T-helper 17 cell (primary cell): ENCODE measurements at places on chromosomes 7 and 10.

GRCh38 chr7:42805601-42806000, 106.3 kb downstream of the C7orf25 start:
- no peak for DNase-seq

GRCh38 chr7:141128931-141129330, 55.1 kb downstream of the TMEM178B start:
- no peak for DNase-seq

- DNase-seq: no peak
These were observed 2.4 kb upstream of the ST7 start for GRCh38 chr7:116950889-116951351.

- no peak for DNase-seq
These were observed 142.7 kb downstream of the ICA1 start for GRCh38 chr7:8119262-8119661.

DNA sequence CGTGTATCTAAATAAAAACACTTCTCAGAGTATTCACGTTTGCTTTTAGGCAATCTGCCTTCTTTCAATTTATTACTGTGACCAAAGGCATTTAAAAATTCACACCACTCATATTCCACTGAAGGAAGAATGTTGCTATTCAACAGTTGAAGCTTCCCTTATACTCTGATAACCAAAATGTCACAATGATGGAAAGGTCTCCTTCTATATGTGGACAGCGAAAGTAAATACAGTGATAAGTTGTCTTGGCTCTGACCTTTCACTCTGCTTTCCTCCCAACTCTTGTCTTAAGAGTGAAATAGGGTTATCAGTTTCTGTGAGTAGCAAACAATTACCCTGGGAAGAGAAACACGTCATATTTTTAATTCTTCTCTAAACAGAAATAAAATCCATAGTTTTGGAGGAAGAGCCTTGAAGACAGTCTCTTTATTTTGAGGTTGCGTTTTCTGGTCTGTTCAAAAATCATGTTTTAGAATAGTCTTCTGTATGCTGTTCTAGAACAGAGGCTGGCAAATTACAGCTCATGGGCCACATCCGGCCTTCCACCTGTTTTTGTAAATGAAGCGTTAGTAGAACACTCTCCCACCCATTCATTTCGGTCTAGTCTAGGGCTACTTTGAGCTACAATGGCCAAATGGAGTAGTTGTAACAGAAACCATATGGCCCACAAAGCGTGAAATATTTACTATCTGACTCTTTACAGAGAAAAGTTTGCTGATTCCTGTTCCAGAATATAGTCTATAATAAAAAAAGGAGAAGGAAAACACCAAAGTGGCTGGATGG, 41.3 kb downstream of the ETV1 start:
- DNase-seq: no peak

DNA sequence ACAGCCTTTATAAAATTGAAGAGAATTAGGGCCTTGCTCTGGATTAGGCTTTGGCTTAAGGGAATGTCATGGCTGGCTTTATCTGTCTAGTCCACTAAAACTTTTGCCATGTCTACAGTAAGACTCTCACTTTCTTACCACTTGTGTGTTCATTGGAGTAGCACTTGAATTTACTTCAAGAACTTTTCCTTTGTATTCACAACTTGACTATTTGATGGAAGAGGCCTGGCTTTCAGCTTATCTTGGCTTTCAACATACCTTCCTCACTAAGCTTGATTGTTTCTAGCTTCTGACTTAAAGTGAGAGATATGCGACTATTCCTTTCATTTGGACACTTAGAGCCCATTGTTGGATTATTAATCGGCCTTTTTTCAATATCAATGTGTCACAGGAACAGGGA, 96.1 kb downstream of the TPST1 start:
- DNase-seq: no peak

GRCh38 chr10:35210961-35211360, 84.3 kb downstream of the CREM start:
- no peak for DNase-seq

DNA sequence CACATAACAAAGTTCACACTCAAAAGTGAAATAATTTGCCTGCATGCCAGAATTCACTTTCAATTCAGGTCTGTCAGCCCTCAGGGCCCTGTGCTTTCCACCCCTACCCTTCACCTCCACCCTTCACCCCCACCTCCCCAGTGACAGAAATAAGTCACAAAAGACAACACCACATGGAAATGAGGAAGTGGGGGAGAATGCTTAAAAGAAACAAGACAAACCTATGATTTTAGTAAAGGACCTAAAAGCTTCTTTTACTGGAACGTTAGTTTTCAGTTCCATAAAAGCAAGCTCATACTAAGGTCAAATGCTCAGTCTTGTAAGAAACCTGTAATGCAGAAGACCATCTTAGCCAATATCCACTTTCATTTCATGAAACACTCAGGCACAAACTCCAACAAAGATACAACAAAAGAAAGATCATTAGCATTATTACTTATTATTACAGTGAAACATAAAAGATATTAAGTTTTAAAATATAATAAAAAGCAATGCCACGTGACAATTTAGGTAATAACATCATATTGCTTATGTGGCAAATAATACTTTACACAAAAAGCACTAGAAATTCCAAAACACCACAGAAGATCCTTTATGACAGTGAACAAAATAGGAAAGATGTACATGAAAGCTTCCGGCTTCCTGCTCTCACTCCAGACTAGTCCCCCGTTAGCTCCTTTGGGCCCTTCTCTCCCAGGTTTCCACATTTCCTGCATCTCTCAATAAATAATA, 112.1 kb downstream of the LMBR1 start:
- no peak for DNase-seq

GRCh38 chr7:32357535-32358277, 132.5 kb downstream of the LSM5 start:
- no peak for DNase-seq

GRCh38 chr10:77456414-77456813, 181.2 kb downstream of the KCNMA1 start:
- DNase-seq: no peak
